ENCODE measurements at places on chromosomes 5 and 9.

DNA sequence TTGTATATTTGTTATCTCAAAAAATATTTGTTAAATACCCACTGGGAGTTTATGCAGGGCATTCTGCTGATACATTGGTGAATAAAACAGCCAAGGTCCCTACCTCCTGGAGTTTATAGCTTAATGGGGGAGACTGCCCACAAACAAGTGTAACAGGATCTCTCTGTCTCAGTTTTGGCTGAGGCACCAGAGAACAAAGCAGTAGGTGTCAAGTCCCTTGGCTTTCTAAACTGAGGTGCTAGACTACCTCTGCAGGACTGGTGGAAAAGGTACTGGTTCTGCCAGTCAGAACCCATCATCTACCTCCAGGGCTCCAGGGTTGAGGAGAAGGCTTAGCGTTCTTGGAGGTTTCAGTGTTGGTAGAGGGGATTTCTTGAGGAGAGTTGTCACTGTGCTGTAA, 188.4 kb upstream of the ELL2 start:
- no peak for DNase-seq

GRCh38 chr9:137083394-137084004, 3.3 kb upstream of the MAN1B1 start:
- peak; percentile 92 for DNase-seq

GRCh38 chr5:52685566-52685965, 102.2 kb upstream of the ITGA1 start:
- no peak for DNase-seq

DNA sequence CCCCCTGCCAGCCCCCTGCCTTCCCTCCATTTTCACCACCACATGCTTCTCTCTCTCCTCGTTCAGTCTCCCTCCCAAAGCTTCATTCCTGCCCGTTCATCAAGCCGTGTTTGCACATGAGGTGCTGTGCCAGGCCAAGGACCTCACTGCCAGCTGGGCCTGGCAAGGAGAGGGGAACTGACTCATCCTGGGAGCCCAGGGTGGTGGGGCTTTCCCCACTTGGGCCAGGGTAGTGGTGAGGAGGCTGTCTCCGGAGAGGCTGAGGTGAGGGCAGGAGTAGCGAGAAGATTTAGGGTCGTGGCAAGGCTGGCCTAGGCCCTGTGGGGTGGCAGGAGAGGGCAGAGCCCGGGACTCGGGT, 30.4 kb upstream of the NOTCH1 start:
- no peak for DNase-seq

DNA sequence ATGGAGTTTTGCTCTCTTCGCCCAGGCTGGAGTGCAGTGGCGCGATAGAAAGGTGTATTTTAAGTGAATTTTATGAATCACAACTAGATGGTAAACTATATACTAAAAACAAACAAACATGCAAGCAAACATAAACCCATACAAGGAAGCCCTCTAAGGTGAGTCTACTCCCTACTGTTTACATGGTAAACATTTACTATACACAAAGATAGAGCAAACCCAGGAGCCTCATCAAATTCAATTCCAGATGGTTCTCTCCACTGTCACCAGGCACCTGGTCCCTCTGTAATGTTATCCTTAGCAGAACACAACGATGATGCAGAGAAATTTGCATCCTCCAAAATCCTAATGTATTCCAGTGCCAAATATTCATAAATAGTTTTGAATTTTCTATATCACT, 17.9 kb downstream of the ANKH start:
- no peak for DNase-seq

DNA sequence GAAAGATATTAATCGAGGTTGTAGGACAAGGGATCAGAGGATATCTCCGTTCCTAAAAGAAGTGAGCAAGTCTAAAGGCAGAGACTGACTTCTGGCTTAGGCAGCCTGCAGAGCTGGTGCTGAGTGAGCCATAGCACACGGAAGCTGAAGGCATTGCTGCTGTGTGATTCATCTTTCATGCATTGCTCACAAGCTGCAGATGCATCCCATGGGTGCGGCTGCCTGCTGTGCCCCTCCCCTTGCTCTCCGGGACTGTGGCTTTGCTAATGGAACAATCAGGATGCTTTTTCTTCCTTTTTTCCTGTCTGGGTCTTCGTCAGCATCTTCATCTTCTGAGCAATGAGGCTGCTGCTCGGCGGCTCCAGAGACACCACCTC, 341.4 kb downstream of the DIRAS2 start:
- peak; percentile 88 for DNase-seq

GRCh38 chr9:135815413-135815812, 91.9 kb downstream of the CAMSAP1 start:
- DNase-seq: no peak

DNA sequence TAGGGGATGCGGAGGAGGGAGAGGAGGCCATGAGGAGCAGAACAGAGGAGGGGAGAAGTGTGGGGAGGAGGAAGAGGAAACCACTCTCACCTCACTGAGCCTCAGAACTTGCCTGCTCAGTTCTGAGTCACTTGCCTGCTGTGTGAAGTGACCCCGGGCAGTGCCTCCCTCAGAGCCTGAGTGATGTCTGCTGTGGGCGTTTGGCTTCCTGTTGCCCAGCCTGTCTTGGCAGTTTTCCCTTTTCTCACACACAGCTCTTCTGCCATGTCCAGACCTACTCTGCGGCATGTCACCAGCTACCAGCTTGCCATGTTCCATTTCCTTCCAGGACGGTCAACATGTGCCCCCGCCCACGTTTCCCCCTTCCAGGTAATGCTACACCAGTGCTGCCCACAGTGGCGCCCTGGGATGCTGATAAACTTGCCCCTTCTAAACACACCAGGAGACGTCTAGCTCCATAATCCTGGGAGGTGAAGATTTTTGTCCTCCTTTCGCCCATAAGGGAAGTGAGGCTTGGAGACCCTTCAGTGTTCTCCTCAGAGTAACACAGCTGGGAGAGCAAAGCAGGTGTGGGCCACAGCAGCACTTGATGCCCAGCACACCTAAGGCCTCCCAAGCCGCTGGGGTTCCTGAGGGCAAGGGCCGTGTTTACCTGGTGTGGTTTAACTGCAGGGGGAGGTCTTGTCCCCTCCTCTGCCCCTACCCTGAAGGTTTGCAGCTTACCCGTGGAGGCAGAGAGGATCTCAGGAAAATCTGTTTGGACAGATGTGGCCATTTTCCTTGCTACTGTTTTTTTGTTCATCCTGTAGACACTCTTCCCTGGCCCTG, 63.8 kb upstream of the RNF130 start:
- DNase-seq: peak; percentile 62

DNA sequence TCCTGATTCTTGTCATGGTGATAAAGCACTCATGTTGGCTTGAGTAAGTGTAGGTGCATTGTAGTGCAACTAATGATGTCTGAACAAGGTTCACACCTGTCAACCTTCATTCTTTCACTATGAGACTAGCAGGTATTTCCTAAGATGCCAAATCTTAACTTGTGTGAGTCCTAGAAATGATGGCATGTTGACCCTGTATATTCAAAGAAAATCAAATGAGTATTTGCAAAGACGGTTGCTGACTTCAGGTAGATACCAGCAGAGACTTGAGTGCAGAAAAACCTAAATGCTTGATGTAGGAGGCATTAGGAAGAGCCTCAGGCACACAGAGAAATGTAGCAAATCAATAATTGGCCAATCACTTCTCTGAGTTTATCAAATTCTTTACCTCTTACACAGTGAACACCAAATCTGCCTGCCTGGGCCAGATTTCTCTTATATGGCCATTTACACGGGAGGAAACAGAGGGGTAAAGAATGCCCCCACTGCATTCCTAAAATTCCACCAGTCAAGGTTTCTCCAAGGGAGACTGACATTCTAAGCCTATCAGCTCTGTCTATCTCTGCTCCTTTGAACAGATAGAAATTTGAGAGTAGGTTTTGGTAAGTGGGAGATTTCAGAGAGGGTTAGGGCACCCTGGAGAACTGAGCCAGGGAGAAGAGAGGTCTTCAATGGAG, 488.6 kb upstream of the WWC1 start:
- DNase-seq: peak; percentile 12

- DNase-seq: peak; percentile 88
Measured at GRCh38 chr9:38008168-38009034, 60.6 kb downstream of the SHB start.

DNA sequence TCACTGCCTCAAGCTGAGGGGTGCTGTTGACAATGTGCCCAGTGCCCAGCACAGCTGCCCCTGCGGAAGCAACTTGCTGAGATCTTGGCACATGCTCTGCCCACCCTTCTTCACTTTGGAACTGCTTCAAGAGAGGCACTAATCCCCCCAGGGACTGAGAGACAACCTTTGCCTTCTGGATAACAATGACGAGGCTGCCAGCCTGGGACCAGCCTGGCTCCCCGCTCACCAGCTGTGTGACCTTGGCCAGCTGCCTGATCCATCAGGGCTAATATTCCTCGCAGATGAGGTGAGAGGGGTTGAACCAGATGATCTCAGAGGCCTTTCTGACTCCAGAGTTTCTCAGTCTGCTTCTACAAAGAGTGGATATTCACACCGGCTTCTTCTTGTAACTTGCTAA, 81.0 kb downstream of the SHB start:
- DNase-seq: no peak

DNA sequence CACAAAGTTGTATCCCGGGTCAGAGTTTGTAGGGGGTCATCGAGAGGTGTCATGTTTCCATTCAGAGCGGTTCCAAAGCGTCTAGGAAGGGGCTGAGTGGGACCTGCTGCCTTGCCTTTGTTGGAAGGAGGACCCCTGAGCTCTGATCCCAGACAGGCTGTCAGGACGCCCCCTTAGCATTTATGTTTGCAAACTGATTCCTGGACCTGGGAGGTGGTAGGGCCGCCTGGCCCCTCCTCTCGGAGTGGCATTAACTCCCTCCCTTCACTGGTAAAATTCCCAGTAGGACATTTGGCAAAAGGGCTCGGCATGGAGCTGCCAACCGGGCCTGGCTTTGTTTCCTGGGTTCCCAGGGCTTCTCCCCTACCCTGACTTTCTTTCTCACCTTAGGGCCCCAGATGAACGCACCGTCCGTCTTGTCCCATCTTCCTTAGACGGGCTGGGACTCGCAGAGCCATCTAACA, 2.5 kb downstream of the JADE2 start:
- DNase-seq: no peak

DNA sequence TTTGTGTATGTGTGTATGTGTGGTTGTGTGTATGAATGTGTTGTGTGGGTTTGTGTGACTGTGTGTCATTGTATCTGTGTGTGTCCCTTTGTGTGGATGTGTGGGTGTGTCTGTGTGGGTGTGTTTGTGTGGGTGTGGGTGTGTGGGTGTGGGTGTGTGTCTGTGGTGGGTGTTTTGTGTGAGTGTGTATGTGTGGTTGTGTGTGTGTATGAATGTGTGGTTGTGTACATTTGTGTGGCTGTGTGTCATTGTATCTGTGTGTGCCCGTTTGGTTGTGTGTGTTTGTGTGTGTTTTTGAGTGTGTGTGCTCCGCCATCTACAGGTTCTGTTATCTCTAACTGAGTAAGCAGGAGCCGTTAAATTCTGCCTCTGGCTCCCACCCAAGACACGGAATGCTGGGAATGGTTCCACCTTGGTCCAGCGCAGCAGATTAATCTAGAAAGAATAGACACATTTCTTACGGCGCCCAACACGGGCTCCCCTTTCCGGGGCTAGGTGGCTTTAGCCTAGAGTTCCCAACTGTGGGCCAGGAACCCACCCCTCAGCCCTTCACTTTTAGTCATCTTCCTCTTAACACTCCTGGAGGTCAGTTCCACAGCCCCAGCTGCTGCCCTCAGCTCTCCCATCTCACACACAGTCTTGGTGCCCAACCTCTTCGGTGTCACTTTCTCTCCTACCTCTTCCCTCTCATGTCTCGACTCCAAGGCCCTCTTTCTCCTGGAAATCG, 197.1 kb downstream of the TTLL11 start:
- peak; percentile 88 for DNase-seq

- DNase-seq: no peak
Measured at GRCh38 chr9:114225561-114226212, 70.3 kb downstream of the COL27A1 start.

GRCh38 chr9:19492775-19493173, 84.0 kb downstream of the ACER2 start:
- DNase-seq: no peak

DNA sequence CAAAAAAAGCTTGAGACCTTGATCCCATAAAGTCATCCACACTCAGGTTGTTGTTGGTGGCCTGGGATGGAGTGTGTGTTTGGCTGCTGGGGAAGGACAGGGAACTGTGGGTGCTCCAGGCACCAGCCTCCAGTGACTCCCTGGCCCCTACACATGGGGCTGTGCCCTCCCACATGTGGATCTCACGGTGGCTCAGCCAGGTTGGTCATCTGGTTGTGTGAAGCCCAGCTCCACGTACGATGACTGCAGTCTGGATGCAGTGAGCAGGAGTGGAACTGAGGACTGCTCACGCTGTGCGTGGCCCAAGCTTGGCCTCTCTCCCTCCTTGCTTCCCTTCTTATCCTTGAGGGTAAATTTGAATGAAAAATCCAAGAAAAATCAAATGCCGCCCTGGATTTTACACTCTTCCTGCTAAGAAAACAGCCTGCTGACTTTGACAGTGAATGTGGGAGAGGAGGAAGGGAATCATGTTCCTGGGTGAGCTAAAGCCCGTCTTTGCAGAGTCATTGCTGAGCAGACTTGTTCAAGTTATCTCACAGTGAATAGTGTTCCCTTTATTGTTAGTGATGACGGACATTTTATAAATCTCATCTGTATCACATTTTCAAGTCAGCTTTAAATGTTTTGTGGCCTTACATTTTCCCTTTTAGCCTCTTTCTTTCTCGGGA, 65.1 kb upstream of the CACNA1B start:
- DNase-seq: no peak

DNA sequence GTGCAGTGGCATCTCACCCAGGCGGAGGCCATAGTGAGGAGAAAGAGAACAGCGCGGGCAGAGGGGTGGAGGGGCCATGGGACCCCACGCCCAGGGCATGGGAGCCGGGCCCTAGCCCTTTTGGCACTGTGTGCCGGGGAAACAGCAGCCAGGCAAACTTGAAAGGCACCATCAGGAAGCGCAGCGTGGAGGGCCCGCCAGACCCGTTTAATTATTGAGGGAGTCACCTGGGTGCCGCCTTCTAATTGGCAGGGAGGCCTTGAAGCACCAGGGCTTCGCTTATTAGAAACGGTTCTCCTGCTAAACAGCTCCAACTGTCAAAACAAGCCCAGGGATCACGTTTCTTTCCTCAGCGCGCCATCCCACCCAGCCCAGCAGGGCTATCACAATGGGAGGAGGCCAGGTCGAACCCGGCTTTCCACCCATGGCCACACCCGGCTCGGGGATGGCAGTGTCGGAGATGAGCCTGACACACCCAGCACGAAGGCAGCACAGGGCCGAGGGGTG, 104.6 kb upstream of the SARDH start:
- DNase-seq: no peak

- peak; percentile 31 for DNase-seq
Measured at GRCh38 chr9:6183627-6184026, 32.0 kb upstream of the IL33 start.

DNA sequence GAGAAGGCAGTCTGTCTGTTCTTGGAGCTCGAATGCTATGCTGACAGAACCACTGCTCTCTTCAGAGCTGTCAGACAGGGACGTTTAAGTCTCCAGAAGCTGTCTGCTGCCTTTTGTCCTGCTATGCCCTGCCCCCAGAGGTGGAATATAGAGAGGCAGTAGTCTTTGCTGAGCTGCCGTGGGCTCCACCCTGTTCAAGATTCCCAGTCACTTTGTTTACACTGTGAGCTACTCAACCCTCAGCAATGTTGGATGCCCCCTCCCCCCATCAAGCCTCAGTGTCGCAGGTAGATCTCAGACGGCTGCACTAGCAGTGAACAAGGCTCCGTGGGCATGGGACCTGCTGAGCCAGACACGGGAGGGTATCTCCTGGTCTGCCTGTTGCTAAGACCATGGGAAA, 344.2 kb downstream of the TMEM161B start:
- no peak for DNase-seq

GRCh38 chr5:39775086-39775796, 350.5 kb upstream of the DAB2 start:
- DNase-seq: peak; percentile 92

Measured in amniotic epithelial cell (primary cell).